Stimulated activated naive CD8-positive, alpha-beta T cell treated with anti-CD3 and anti-CD28 coated beads, Interleukin-15, Interleukin-2, amounts not matched to agents 100 U/mL and 50 U/mL, for 24 hours (primary cell): ENCODE measurements at places on chromosomes 1 and 21.

- no peak for DNase-seq
Measured at GRCh38 chr1:64337475-64337874, 132.5 kb upstream of the CACHD1 start.

GRCh38 chr1:160159846-160160245 is 8.4 kb downstream of the ATP1A4 start:
- no peak for DNase-seq

GRCh38 chr1:229871078-229871676 is 195.9 kb upstream of the GALNT2 start:
- DNase-seq = no peak

DNA sequence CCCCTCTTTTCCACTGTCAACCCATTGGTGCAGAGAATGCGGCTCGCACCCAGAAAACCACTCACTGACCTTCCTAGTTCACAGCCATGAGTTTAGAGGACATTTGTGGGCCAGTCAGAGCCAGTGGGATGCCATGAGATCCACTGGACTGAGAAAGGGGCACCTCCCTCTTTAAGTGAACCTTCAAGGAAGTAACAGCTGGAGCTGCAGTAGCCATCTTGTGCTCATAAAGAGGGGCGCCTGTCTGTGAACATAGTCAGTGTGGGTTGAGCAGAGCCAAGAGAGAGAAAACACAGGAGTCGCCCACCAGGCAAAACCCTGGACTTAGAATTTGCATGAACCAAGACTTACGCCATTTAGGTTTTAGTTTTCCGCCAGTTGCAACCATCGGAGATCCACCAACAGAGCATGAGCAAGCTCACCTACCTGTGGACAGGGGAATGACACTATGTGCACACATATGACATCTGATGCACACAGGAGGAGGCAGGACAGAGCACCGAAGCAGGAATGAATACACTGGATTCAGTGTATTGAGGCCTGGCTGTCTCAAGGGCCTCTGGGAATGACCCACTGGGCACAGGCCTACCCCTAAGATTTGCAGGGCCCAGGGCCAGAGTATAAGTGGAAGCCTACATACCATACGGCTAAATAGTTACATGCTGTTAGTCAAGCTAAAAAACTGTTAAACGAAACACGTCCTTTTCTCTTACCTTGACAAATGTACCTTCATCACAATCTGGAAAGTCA is 151.6 kb downstream of the GRIK3 start:
- DNase-seq = no peak

GRCh38 chr1:101816262-101816661 is 180.5 kb downstream of the OLFM3 start:
- DNase-seq = no peak

DNA sequence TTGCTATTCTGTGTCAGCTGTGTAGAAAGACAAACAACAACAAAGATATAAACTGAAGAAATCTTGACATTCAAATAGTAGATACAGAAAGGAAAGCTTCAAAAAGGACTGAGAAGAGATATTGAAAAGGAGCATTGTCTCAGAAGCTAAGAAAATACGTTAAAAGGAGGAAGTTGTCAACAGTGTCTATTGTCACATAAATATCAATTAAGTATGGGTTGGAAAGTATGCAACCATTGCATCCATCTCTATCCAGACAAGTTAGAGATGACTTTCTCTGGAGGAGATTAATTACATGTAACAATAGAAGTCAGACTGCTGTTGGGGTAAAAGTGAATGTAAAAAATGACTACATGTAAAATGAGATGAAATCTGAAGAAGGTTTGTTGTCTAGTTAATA is 29.7 kb upstream of the BRINP3 start:
- no peak for DNase-seq

DNA sequence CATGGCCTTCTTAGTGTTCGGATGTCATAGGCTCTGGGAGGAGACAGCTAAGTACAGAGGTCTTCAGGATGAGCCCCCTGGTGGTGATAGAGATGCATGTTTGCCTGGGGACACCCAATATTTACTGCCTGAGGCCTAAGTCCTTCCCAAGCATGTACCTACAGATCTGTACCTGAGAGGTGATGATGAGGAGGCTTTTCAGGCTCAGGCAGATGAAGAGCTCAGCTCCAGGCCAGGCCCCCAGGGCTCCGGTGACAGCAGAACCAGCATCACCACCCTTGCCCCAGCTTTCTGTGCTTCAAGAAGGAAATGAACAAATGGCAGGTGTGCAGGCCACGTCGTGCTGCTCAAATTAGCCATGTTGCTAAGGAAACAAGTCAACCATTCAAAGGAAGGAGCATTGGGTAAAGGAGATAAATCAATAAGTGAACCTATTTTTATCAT is 21.1 kb downstream of the CACNA1E start:
- no peak for DNase-seq

GRCh38 chr1:205456868-205457745 is 1.3 kb upstream of the BLACAT1 start:
- DNase-seq = no peak

GRCh38 chr1:74775735-74776134 is 42.8 kb downstream of the TYW3 start:
- DNase-seq = no peak

GRCh38 chr1:42463921-42464320 is 835 bp downstream of the CCDC30 start:
- DNase-seq = no peak

- peak; percentile 33 for DNase-seq
Measured at GRCh38 chr1:39672551-39672947, 642 bp upstream of the NT5C1A start.

DNA sequence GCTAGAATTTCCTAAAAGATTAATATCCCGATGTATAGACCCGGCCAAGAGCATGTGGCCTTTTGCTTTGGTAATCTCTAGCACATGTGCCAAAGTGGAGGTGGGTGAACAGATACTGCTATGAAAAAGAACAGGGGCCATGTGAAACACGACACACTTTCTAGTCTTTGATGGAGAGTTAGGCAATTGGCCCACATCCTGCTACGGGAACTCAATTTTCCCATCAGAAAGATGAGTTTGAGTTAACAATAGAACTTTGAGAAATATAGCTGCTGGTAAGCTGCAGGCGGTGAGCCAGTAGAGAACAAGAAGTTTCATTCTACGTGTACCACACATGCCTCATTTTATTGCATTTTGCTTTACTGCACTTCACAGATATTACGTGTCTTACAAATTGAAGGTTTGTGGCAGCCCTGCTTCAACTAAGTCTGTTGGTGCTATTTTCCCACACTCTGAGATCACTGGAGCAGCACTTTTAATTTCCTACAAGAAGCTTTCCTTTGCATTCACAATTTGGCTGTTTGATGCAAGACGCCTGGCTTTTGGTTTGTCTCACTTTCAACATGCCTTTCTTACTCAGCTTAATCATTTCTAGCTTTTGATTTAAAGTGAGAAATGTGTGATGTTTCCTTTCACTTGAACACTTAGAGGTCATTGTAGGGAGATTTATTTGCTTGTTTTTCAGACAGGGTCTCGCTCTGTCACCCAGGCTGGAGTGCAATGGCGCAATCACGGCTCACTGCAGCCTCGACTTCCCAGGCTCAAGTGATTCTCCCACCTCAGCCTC is 46.3 kb downstream of the HTR6 start:
- DNase-seq = no peak

GRCh38 chr1:221228594-221228993 is 349.4 kb downstream of the HLX start:
- no peak for DNase-seq

- no peak for DNase-seq
Measured at GRCh38 chr1:111615870-111616715, 3.5 kb upstream of the RAP1A start.

GRCh38 chr1:87017998-87018672 is 103.7 kb downstream of the HS2ST1 start:
- DNase-seq = no peak
